NCI-H2081 (cell line): ENCODE measurements at places on chromosomes 6 and 20.

DNA sequence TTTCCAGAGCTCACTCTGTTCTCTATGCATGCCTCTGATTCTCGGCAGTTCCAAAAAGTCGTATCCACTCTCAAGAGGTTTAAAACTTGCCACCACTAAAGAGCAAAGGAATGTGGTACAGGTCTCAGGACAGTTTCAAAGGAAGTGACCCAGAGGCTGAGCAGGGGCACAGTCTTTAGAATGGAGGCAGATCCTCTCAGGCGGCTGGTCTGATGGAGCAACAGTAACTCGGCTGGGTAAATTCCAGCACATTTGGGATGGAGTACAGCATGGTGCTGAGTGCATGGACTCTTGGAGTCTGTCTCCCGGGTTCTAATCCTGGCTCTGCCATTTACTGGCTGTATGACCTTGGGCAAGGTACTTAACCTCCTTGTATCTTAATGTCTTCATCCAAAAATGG is 88.1 kb upstream of the BACH2 start:
- no peak for DNase-seq

DNA sequence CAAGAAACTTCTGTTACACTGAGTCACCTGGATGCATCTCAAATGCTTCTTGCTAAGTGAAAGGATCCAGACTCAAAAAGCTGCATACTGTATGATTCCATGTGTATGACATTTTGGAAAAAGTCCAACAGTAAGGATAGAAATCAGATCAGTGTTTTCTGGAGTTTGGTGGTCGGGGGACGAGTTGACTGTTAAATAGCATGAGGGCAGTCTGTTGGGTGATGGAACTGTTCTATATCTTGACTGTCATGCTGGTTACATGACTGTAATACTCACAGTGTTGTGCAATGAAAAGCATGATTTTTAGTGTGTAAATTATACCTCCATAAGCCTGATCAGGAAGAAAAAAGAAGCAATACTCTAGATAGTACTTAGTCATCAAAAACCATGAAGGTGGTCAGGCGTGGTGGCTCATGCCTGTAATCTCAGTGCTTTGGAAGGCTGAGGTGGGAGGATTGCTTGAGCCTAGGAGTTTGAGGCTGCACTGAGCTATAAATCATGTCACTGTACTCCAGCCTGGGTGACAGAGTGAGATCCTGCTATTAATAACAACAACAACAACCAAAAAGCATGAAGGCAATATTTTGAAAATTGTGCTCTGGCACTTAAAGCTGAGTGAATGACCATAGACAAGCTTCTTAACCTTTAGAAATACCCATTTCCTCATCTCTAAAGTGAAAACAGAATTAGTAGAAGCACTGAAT is 30.5 kb upstream of the SASH1 start:
- DNase-seq, result no peak

DNA sequence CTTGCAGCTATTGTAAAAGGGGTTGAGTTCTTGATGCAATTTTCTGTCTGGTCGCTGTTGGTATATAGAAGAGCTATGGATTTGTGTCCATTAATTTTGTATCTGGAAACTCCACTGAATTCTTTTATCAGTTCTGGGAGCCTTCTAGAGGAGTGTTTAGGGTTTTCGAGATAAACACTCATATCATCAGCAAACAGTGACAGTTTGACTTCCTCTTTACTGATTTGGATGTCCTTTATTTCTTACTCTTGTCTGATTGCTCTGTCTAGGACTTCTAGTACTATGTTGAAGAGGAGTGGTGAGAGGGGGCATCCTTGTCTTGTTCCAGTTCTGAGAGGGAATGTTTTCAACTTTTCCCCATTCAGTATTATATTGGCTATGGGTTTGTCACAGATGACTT is 120.8 kb upstream of the SSTR4 start:
- DNase-seq, result no peak

GRCh38 chr6:18211338-18211737 is 53.0 kb downstream of the DEK start:
- DNase-seq, result no peak

GRCh38 chr6:123527406-123527805 is 109.3 kb downstream of the TRDN start:
- no peak for DNase-seq

- DNase-seq, result peak; percentile 29
These were observed 1.2 kb downstream of the TPD52L1 start for GRCh38 chr6:125154761-125155135.

DNA sequence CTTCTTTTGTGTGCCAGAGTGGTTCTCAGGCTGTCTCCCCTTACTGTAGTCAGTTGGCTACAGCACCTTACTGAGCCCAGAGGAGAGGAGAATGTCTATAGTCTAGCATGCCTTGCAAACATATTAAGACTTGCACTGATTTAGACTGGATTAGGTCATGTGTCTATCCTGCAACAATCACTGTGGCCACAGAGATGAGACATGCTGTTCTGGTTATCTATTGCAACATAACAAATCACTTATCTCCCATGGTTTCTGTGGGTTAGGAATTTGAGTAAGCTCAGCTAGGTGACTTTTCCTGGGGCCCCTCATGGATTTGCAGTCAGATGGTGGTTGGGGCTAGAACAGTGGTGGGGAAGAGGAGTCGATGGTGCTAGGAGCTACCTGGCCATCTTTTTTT is 261.3 kb downstream of the SOD2 start:
- no peak for DNase-seq

- DNase-seq, result peak; percentile 68
These were observed 800 bp downstream of the RWDD2A start for GRCh38 chr6:83193747-83194566.

GRCh38 chr6:28969129-28969528 is 36.0 kb downstream of the ZNF311 start:
- no peak for DNase-seq

DNA sequence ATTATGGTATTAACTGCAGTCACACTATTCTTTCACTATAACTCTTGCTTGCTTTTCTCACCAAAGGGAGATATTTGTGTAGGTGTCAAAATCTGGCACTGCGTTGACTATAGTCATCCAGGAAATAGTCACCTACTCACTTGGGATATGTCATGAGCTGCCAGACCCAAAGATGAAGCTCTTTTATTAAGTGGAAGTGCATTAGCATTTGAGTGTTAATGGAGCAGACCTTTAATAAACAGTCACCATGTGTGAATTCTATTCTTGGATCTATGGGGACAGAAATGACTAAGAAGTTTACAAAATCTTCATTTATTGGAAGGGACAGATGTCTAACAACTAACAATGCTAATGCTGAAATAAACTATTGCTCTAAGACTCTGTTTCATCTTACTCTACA is 130.1 kb upstream of the NEDD9 start:
- DNase-seq, result no peak

GRCh38 chr6:31737991-31738979 is 1.5 kb upstream of the MSH5 start:
- DNase-seq, result peak; percentile 89

GRCh38 chr20:59006864-59007664 is at the start of gene CTSZ:
CTSZ (minus strand) TSS chr20:59007254; CDS start chr20:59007128, 126 bp downstream.
- no peak for DNase-seq

DNA sequence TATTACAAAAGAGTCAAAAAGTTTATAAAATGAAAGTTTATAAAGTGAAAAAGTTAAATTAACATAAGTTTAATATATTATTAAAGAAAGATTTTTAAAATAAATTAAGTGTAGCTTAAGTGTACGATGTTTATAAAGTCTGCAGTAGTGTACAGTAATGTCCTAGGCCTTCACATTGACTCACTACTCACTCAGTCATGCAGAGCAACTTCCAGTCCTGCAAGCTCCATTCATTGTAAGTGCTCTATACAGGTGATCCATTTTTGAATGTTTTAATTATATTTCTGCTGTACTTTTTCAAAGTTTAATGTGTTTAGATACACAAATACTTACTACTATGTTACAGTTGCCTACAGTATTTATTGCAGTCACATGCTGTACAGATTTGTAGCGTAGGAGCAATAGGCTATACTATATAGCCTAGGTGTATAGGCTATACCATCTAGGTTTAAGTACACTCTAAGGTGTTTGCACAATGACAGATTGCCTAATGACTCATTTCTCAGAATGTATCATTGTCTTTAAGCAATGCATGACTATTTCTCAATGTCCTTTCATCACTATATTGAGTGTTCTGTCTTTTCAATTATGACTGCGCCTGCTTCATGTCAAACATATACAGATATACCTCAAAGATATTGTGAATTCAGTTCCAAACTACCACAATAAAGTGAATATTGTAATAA is 1110.3 kb upstream of the MAP3K7 start:
- DNase-seq, result no peak

DNA sequence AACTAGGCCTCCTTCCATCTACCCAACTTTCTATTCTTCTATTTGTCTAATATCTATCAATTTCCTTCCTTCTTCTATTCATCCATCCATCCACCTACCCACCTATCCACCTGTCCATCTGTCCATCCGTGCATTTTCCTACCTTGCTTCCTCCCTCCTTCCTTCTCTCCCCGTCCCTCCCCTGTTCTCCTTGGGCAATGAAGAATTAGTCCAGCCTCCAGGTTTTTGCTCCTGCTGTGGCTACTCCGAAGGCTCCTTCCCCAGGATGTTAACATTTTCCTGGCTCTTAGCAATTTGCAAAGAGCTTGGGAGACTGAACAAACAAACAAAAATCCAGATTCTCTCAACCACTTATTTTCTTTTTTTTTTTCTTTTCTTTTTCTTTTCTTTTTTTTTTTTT is 81.6 kb downstream of the KCNB1 start:
- no peak for DNase-seq

GRCh38 chr6:108915258-108915657 is 67.0 kb downstream of the ARMC2 start:
- no peak for DNase-seq

GRCh38 chr6:150535818-150536220 is 63.9 kb upstream of the PLEKHG1 start:
- DNase-seq, result no peak

DNA sequence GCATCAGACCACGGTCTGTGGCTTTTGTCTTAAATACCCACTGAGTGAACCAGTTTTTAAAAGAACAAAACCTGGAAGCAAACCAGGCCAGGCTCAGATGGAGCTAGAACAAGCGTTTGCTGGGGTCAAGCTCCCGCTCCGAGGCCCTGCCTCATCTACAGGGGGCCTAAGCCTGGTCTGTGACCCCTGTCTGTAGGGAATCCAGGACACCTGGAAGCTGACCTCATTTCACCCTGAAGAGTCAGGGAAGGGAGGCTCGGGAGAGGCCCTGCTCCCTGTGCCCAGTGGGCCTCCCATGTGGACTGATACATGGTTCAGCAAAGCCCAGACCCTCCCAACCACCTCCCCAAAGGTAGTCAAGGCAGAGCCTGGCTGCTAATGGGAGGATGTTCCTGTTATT is 26.8 kb upstream of the DLGAP4 start:
- DNase-seq, result no peak

GRCh38 chr6:21457647-21458046 is 135.9 kb upstream of the SOX4 start:
- no peak for DNase-seq

DNA sequence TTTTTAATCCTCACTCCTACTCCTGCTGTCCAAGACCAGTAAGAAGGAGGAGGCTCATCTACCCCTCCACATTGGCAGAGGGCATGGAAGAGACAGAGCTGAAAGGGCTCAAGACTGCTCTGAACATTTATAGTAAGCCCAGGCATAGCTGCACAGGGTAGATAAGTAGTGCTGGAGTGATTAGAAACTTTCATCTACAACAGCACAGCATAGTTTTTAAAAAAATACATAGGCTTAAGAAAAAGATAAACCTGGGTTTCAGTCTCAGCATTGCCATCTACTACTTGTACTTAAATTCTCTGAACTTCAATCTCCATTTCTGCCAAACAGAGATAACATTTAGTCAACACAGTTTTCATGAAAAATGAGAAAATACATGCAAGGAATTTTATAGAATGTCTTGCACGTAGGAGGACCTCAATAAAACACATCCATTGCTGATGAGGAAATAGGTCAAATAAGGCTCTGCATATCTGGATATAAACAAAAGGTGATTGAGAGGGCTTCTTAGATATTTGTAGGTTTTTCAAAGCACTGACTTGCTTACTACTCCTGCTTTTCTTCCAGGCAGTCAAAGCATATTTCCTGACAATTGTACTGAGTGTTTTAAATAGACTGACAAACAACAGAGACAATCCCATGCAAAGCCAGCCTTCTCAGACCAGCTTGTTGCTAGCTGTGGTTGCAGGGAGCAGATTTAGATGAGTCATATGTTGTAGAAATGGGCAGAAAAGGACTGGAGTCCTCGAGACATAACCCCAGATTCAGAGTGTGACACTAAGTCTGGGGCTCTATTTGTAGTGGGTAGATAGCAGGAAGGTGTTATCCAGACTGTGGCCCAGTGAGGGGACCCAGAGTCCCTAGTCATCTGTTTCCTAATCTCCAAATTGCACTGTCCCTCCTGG is 107.4 kb upstream of the TAB2 start:
- DNase-seq, result no peak

DNA sequence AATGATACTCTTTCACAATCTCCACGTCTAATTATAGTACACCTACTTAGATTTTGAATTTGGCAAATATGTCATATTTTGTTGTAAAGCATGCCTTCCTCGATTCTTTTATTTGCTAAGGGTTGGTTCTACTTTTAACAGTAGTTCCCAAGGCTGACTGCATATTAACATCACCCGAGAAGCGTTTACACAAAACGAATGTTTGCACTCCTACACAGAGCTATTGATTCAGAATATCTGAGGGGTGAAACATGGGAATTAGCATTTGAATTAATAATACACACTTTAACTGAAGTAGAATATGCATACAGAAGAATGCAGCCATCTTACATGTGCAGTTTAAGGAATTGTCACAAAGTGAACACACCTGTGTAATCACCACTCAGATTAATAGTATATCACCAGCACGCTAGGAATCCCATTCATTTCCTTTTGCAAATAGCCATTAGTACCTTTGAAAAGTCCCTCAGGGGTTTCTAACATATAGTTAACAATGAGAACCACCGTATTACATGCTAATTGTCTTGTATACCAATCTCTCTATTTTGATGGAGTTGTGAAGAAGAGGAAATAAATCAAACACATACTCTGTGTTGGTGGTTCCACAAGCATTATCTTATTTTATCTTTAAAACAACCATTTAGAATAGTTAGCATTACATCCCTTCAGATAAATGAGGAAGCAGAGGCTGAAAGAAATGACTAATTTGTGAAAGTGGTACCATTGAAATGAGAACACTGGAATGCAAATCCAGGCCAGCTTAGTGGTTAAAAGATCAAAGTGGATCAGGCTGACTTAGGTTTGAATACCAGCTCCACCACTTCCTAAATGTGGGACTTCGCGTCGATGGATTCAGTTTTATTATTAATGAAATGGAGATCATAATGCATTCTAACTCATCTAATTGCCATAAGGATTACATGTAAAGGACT is 317.6 kb downstream of the HDGFL1 start:
- DNase-seq, result peak; percentile 77
